ENCODE measurements at places on chromosomes 6 and 20. TPM values are rescaled to one million over a fixed set of nuclear protein-coding genes. Genes with fewer than 3 reads are reported as not detected.

DNA sequence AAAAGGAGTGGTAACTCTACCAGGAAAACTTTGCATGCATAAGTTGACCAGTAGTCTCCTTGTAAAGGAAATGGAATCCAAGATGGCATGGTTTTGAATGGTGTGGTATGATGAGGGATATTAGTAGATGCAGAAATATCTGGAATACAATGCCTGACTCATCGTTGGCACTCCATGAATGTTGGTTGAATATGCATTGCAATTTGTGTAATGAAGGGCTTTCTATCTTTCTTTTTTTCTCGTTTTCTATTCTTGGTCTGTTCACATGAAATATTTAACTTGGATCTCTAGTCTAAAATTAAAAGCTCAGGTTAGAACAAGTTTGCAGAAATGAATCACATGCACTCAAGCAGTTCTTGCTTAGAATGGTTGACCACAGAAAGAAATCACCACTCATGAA, 277.3 kb upstream of the PRND start:
- H3K36me3 ChIP-seq = no peaks in the 10 kb centered on the region
- no peaks in the 10 kb centered on the region for H3K27me3 ChIP-seq
- no peak overlapping the region for H3K4me3 ChIP-seq
- no peak overlapping the region for H3K27ac ChIP-seq
- no peaks in the 10 kb centered on the region for H3K4me1 ChIP-seq
- no peak for DNase-seq

GRCh38 chr6:113763311-113763766, 93.8 kb upstream of the MARCKS start:
- no peaks in the 10 kb centered on the region for H3K27me3 ChIP-seq
- DNase-seq = no peak
- no peak overlapping the region for H3K4me3 ChIP-seq

GRCh38 chr6:16476861-16477260, 238.5 kb downstream of the GMPR start:
- no peaks in the 10 kb centered on the region for H3K27me3 ChIP-seq
- no peak overlapping the region for H3K27ac ChIP-seq
- peaks cover 2% of the 10 kb centered on the region for H3K4me1 ChIP-seq
- H3K4me3 ChIP-seq = no peak overlapping the region
- H3K36me3 ChIP-seq = no peaks in the 10 kb centered on the region
- no peak for DNase-seq

The PRR18 gene
- total RNA-seq = 5.1 TPM

The GJA1 gene
- 44.5 TPM for total RNA-seq

The GNRH2 gene
- not detected for total RNA-seq

GRCh38 chr20:23245553-23246181, 104.9 kb upstream of the NXT1 start:
- H3K27me3 ChIP-seq = no peaks in the 10 kb centered on the region
- DNase-seq = no peak
- H3K36me3 ChIP-seq = no peaks in the 10 kb centered on the region
- no peak overlapping the region for H3K4me3 ChIP-seq

DNA sequence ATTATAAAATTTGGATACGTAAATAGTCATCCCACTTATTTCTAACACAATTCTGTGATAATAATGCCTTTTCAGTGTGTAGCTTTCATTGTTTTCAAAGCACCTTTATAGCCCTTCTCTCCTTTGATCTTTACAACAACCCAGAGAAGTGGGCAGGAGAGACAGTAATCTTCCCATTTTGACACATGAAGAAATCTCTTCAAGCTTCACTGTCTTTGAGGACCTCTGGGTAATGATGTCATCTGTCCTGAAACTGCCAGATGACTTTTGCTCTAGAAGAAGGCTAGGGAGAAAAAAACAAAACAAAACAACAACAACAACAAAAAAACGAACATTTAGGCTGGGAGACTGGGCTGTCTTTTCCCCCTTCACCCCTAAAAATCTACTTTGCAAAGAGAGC, 203.0 kb downstream of the KCNQ5 start:
- DNase-seq = no peak
- no peak overlapping the region for H3K4me3 ChIP-seq

GRCh38 chr6:46284475-46284874, 113.7 kb upstream of the ENPP5 start:
- no peaks in the 10 kb centered on the region for H3K4me1 ChIP-seq
- no peaks in the 10 kb centered on the region for H3K27me3 ChIP-seq
- no peak overlapping the region for H3K4me3 ChIP-seq
- no peaks in the 10 kb centered on the region for H3K36me3 ChIP-seq
- H3K27ac ChIP-seq = no peak overlapping the region
- DNase-seq = no peak

The ULBP2 gene
- not detected for total RNA-seq

- H3K4me1 ChIP-seq = no peaks in the 10 kb centered on the region
- no peak for DNase-seq
- no peak overlapping the region for H3K27ac ChIP-seq
- H3K27me3 ChIP-seq = no peaks in the 10 kb centered on the region
These were observed 17.7 kb downstream of the LOC128125822 start for GRCh38 chr6:63589952-63590411.

The IMPG1 gene
- total RNA-seq = not detected

DNA sequence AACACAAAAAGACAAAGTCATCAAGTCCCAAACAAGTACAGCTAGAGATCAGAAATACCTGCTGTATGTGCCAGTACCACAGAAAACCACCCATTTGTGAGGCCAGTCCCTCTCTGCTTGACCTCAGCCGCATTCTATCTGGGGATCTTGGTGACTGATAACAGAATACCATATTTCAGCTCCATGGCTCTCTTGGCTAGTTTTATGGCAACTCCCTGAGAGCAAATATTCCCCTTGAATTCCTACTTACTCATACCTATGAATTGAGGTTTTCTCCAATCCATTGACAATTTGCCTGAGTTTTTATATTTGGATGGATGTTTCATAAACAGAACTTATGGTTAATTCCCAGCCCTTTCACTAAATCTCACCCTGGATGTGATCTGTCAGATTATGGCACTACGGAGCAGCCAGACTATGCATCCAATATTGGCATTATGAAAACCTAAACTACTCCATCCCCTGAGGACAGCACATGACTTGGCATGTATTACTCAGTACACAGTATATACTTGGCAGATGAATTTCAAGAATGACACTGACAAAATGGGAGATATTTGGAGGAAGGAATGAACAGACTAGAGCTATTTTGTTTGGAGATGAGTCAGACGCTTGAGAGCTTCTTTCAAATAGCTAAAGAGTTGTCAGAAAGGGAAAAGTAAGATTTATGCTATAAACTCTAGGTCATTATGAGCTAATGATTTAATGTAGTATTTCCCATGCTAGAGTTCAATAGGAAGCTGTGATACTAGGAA, 95.7 kb downstream of the PRDM1 start:
- H3K36me3 ChIP-seq = no peaks in the 10 kb centered on the region
- H3K4me3 ChIP-seq = no peak overlapping the region
- H3K27ac ChIP-seq = no peak overlapping the region
- DNase-seq = no peak

DNA sequence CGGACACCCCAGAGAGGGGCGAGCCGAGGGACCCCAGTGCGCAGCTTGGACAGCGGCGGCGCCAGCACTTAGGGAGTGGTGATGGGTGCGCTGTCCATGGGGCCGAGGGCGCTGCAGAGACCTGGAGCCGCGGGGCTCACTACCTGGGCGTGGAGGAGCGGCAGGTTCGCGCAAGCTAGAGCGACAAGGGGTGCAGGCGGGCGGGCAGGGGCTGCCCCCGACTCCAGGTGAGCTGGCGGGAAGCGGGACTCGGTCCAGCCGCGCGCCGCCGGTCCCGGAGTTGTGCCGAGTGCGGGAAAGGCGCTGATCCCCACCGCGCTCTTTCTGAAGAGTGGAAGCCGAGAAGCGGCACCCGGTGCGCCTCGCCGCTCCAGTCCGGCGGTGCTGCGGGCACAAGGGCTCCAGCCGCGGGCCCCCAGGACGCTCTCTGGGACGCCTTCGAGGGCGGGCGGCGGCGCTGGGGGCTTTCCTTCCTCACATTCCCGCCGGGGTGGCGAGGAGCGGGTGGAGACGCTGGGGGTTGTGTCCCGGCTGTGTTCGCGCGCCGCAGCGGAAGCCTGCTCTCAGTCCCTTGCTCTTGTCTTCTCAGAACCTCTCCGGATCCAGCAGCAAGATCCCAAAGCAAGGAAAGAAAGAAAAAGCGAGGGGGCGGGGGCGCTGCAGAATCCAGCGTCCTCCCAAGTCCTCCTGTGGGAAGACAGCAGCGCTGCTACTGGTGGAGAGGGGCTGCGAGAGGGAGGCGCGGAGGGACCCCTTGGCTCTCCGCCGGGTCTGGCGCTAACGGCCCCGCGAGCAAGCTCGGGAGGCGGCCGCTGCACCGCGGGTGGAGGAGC, at the start of gene B3GAT2:
TSS of gene B3GAT2 (minus strand) at position 610 of the 833 bp plus-strand sequence. CDS start 631 bp downstream, outside the sequence.
- H3K27ac ChIP-seq = no peak within 1 kb of the TSS
- H3K4me1 ChIP-seq = peaks cover 10% of the 10 kb centered on the region
- H3K4me3 ChIP-seq = peak within 1 kb of the TSS; percentile 40
- H3K36me3 ChIP-seq = no peaks in the 10 kb centered on the region
- DNase-seq = no peak
- H3K27me3 ChIP-seq = no peaks in the 10 kb centered on the region

GRCh38 chr6:92648364-92649086, 770.8 kb downstream of the EPHA7 start:
- no peak overlapping the region for H3K4me3 ChIP-seq
- no peaks in the 10 kb centered on the region for H3K4me1 ChIP-seq
- H3K27ac ChIP-seq = no peak overlapping the region

The CSE1L gene
- total RNA-seq = 34.2 TPM

The TIAM2 gene
- total RNA-seq = 10.3 TPM

DNA sequence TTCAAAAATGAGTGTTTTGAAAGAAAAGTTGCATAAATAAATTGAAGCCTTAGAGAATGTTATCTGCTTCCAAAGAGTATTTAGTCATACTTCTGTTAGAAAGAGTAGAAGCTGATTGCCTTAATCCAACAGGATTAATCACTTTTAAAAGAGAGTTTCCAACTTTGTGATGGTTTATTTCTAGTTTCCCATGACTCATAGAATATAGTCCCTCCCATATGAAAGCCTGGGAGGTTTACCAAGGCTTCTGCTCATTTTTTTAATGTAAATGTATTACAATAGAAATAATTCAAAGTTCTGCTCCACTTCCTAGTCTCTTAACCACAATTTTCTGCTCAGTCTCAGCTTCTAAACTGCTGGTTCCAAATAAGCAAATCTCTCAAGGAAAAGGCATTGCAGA, 118.0 kb upstream of the IRAK1BP1 start:
- H3K4me3 ChIP-seq = no peak overlapping the region
- no peak for DNase-seq
- no peak overlapping the region for H3K27ac ChIP-seq
- H3K36me3 ChIP-seq = no peaks in the 10 kb centered on the region

DNA sequence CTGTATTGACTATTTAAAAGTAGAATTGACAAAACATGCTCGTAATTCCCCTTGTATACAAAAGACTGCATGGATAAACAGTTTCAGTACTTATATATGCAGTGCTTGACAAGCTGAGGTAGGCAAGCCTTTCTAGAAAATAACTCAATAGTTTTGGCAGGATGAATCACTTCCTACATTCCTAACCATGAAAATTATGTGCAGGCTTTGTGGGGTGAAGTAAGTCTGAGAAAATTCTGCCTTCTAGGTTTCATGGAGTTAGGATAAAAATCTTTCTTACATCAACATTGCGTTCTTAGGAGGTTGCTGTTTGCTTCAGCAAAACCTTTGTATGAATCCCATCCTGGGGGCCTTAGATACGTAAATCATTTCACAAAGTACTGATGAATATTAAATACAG, 801.4 kb upstream of the EYS start:
- H3K27me3 ChIP-seq = no peaks in the 10 kb centered on the region
- no peak for DNase-seq
- H3K4me3 ChIP-seq = no peak overlapping the region
- no peaks in the 10 kb centered on the region for H3K36me3 ChIP-seq

DNA sequence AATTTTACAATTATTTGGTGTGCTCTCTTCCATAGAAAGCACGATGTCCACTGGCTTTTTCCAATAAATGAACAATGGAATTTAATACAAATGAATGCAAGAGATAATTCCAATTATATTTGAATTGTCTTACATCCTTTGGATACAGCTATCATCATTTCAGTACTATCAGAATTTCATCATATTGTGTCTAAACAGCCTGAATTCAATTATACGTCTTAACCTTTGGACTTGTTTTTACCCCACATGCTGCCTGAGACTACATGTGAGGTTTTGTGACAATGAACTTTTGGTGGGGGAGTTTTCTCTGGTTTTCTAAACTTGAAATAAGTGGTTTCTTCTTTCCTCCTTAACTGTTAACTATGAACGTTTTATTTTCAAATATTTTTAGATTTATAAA, 1176.0 kb downstream of the EPHA7 start:
- H3K4me1 ChIP-seq = no peaks in the 10 kb centered on the region
- no peak overlapping the region for H3K4me3 ChIP-seq
- H3K27ac ChIP-seq = no peak overlapping the region
- H3K36me3 ChIP-seq = no peaks in the 10 kb centered on the region
- no peaks in the 10 kb centered on the region for H3K27me3 ChIP-seq

GRCh38 chr20:23227274-23227673, 123.3 kb upstream of the NXT1 start:
- DNase-seq = no peak
- no peaks in the 10 kb centered on the region for H3K36me3 ChIP-seq
- H3K27me3 ChIP-seq = no peaks in the 10 kb centered on the region
- peaks cover 2% of the 10 kb centered on the region for H3K4me1 ChIP-seq

The MYL9 gene
- total RNA-seq = 364 TPM

- H3K4me1 ChIP-seq = no peaks in the 10 kb centered on the region
- DNase-seq = no peak
- no peak overlapping the region for H3K27ac ChIP-seq
- no peaks in the 10 kb centered on the region for H3K27me3 ChIP-seq
- H3K4me3 ChIP-seq = no peak overlapping the region
- H3K36me3 ChIP-seq = no peaks in the 10 kb centered on the region
These were observed 52.5 kb downstream of the PRND start for GRCh38 chr20:4774207-4774606.

The MYBL2 gene
- 1.6 TPM for total RNA-seq

- peaks cover 3% of the 10 kb centered on the region for H3K4me1 ChIP-seq
- no peaks in the 10 kb centered on the region for H3K36me3 ChIP-seq
- H3K27ac ChIP-seq = no peak overlapping the region
- DNase-seq = no peak
- no peak overlapping the region for H3K4me3 ChIP-seq
- no peaks in the 10 kb centered on the region for H3K27me3 ChIP-seq
These were observed 530.3 kb downstream of the RFPL4B start for GRCh38 chr6:112877134-112878100.

The STMND1 gene
- not detected for total RNA-seq

- H3K27me3 ChIP-seq = no peaks in the 10 kb centered on the region
- H3K36me3 ChIP-seq = no peaks in the 10 kb centered on the region
- no peak overlapping the region for H3K27ac ChIP-seq
- no peak for DNase-seq
- H3K4me1 ChIP-seq = peaks cover 3% of the 10 kb centered on the region
These were observed 31.6 kb downstream of the CBFA2T2 start for GRCh38 chr20:33521461-33521860.

- no peaks in the 10 kb centered on the region for H3K36me3 ChIP-seq
- no peaks in the 10 kb centered on the region for H3K27me3 ChIP-seq
- no peak overlapping the region for H3K4me3 ChIP-seq
- H3K4me1 ChIP-seq = peaks cover 3% of the 10 kb centered on the region
These were observed 95.0 kb upstream of the IFNGR1 start for GRCh38 chr6:137313928-137314855.

Data from ovary (tissue), 10 donors.